MCF 10A (cell line): ENCODE measurements at places on chromosomes 1 and 21.

GRCh38 chr1:180988253-180988752, 34.4 kb downstream of the STX6 start:
- no peak for DNase-seq

- DNase-seq, result peak; percentile 83
Measured at GRCh38 chr1:235093696-235094592, 34.7 kb downstream of the TOMM20 start.

DNA sequence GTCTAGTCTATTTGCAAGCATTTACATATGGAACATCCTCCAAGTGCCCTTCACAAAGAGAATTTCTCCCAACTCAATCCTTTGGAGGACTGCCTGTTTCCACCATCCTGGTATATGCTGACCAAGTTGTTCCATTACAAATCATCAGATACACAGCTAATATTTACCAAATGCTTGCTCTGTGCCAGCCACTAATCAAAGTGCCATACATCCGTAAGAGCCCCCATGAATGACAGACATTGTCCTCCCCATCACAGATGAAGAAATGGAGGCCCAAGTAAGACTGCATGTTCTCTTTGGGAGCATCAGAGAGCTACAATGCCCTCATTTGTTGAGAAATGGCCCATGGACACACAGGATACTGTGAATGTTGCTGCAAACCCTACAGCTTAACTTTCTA, 130.0 kb upstream of the BACE2 start:
- no peak for DNase-seq

DNA sequence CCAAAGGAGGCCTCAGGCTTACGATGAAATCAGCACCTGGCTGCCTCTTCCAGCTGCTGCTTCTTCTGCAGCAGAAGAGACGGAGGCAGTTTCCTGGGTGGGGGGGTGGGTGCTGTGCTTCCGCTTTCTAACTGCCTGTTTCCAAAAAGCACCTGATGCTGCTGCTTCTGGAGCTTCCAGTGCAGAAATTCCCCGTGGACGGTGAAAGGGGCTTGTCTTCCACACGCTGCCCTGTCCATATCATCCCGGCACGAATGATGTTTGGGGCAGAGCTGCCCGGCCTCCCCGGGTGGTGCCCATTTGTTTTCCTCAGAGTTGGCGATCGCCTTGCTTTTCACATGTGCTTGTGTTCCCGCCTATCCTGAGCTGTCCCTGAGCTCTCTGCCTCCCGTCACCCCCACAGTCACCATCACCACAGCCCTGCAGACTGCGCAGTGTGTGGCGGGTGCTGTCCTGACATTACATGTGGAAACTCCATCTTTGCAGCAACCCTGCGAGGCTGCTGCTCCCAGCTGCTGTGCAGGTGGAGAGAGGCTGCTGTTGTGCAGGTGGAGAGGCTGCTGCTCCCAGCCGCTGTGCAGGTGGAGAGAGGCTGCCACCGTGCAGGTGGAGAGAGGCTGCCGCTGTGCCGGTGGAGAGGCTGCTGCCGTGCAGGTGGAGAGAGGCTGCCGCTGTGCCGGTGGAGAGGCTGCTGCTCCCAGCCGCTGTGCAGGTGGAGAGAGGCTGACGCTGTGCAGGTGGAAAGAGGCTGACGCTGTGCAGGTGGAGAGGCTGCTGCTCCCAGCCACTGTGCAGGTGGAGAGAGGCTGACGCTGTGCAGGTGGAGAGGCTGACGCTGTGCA, 1.8 kb downstream of the TTLL10 start:
- DNase-seq, result no peak

GRCh38 chr21:35268261-35268660, 219.2 kb upstream of the RUNX1 start:
- DNase-seq, result no peak

- no peak for DNase-seq
Measured at GRCh38 chr1:29532285-29532684, 296.0 kb downstream of the PTPRU start.
